CD4-positive, alpha-beta T cell treated with Interleukin-6 at 100 ng/mL for 8 hours (primary cell): ENCODE measurements at places on chromosomes 1 and 21.

DNA sequence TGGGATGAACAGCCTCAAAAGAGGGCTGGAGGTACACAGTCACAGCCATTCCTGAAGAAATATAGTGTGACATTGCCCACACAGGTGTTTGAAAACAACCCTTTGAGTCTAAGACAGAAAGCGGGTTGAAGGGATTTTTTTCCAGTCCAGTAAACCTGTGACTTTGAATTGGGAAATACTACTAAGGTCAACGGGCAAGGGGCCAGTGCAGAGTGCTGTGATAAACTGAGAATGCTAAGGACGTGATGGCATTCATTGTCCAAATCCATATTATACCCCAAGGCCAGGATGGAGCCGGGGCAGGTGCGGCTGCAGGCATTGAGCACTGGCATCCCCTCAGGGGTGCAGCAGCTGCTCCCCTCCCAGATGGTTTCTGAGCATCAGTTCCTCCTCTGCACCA is 36.6 kb downstream of the KIAA0040 start:
- no peak for DNase-seq

GRCh38 chr1:84598846-84599741 is 24.9 kb upstream of the CTBS start:
- no peak for DNase-seq

DNA sequence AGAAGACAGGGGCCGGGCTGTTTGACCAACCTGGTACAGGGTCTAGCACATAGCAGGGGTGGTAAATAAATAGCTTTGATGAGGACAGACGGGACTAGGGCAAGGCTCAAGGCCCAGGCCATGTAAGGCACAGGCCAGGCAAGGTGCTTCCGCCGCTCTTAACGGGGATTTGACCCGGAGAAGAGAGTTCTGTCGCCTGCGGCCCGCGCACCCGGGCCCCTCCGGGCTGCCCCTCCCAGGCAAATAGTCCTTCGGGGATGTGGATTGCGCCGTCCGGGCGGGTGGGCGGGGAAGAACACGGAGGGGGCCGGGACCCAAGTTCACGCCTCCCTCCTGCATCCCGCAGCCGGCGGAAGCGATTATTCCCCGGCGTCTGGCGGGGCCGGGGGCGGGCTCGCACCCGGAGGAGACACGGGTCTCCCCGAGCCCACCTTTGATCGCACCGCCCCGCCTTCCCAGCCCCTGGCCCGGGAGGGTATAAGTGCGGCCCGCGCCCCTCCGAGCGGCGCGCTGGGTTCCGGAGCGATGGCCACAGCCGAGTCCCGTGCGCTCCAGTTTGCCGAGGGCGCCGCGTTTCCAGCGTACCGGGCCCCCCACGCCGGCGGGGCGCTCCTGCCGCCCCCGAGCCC is at the start of gene MIXL1:
MIXL1 (plus strand) TSS at position 508 of the 629 bp plus-strand sequence; CDS start at position 526, 18 bp downstream.
- no peak for DNase-seq

- no peak for DNase-seq
These were observed 11.1 kb downstream of the ADGRB2 start for GRCh38 chr1:31752952-31753475.

GRCh38 chr1:46302641-46303037 is 777 bp downstream of the LRRC41 start:
- DNase-seq, result no peak

- DNase-seq, result no peak
These were observed 22.9 kb downstream of the HTR1D start for GRCh38 chr1:23194119-23194984.
